ENCODE measurements at places on chromosomes 1 and 21.
A peak's percentile ranks its signal among the peaks of the same experiment; 100 is the strongest.

- DNase-seq: peak; percentile 62
These were observed 56.4 kb downstream of the TRABD2B start for GRCh38 chr1:47940779-47941178.

- DNase-seq: peak; percentile 47
These were observed 1510.9 kb downstream of the KCNT2 start for GRCh38 chr1:195097316-195097715.

DNA sequence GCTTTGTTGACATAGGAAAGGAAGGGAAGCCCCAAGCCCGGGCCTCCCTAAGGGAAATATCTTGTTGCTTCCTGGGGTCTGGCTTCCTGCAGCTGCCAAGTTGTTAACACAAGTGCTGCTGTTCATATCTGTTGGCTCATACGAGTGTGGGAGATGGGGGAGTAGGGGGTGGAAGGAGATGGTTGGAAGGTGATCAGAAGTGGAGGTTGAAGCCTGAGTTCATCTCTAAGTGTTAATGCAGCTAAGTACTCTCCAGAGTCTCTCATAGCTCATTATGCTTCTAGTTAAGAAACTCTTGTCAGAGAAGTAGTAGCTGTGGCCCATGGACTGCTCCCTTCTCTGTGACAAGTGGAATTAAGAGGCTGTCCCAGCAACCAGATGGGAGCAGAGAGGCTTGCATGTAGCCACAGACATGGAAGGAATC lies 319.2 kb upstream of the SPAG17 start:
- no peak for DNase-seq

GRCh38 chr1:67060811-67061218 lies 6.9 kb upstream of the SLC35D1 start:
- peak; percentile 84 for DNase-seq

DNA sequence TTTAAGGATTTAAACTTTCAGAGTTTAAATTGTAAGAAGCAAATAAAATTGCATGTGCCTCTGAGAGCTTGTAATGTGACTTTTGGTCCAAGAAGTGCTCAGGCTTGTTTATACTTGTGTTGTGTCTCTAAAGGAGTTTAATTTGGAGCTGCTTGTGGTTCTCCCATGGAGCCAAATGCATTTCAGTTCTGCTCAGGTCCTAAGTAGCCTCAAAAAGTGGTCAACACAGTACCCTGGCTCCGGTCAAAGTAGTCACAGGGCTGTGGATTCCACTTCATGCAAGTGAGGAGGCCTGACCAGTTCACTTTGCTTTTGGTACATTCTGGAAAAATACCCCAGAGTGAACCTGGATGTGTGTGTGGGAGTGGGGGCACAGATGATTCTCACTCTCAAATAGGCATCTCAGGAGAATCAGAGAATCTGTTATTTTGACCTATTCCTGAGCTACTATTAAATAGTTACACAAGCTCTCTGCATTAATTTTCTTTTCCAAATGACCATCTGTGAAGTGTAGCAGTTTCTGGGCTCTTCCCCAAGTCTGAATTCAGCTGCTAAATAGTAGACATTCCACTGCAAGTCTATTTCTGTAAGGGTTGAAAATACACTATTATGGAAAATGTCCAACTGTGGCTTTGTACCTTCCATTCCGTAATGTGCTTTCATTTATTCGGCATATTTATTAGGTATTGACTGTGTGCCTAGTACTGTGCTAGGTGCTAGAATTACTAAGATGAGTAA lies 31.7 kb upstream of the AGO1 start:
- no peak for DNase-seq

- no peak for DNase-seq
These were observed 16.2 kb downstream of the TRAPPC10 start for GRCh38 chr21:44028287-44028659.

DNA sequence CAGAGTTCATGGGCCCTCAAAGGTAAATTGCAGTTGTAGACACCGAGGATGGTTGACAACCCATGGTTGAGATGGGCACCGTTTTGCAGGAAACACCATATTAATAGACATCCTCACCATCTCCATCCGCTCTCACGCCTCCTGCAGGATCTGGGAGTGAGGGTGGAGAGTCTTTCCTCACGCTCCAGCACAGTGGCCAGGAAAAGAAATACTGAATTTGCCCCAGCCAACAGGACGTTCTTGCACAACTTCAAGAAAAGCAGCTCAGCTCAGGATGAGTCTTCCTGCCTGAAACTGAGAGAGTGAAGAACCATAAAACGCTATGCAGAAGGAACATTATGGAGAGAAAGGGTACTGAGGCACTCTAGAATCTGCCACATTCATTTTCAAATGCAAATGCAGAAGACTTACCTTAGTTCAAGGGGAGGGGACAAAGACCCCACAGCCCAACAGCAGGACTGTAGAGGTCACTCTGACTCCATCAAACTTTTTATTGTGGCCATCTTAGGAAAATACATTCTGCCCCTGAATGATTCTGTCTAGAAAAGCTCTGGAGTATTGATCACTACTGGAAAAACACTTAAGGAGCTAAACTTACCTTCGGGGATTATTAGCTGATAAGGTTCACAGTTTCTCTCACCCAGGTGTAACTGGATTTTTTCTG lies 9.3 kb downstream of the SLAMF8 start:
- DNase-seq: no peak

GRCh38 chr1:184393962-184394361 lies 7.1 kb downstream of the C1orf21 start:
- DNase-seq: no peak

DNA sequence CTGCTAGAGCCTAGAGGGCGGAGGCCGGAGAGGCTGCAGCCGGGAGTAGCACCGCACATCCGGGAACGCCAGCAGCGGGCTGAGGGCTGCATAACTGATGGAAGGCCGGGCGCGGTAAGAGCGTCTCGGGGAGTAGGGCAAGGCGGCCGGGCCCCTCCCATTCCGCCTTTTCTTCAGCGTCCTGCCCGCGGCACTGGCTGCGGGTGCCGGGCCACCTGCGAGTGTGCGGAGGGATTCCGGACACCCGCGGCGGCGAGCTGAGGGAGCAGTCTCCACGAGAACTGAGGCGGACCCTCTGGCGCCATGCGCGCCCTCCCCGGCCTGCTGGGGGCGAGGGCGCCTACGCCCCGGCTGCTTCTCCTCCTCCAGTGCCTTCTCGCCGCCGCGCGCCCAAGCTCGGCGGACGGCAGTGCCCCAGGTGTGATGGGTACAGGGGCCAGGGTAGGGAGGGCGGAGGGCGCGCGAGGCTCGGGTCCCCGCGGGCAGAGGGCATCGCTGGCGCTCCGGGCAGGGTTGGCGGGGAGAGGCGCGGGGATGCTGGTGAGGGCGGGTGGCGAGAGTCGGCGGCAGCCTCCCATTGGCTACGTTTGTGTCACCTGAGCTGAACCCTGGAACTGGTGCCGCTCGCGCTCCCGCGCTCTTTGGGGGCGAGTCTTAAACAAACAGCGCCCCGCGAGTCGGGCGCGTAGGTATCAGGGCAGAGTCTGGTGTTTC lies 334.4 kb downstream of the SRGAP2C start:
- no peak for DNase-seq

DNA sequence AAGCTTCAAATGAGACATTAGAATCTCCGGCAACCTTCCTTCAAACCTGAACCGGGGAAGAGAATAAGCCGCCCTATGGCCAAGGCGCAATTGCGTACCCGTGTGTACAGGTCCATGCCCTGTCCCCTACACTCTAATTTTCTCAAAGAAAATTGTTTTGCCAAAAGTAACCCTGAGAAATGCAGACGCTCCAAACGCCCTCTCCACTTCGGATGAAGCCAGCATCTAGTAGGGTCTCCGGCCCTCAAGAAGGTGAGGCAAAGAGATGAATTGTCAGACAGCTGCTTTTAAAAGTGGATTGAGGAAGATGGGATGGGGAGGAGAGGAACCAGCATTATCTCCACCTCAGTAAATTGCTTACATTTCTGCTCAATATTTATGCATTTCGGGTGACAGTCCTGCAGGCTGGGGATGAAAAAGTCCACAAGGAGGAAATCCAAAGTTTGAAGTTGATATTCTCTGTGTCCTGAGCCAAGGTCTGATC lies 630 bp upstream of the LHX9 start:
- no peak for DNase-seq

DNA sequence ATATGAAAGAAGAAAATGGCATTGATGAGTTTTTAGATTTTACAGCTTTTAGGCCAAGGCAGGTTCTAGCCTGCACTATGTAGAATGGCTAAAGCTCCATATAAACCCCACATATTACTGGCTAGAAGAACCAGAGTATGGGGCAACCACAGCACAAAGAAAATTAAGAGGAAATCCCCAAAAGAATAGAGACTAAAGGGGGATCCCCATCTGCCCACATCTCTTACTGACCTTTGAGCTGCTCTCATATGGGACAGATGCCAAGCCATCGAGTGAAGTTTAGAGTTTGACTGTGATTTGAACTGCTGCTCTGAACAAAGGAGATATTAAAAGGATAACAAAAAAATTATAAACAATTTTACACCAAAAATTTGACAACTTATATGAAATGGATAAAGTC lies 102.2 kb upstream of the HAO2 start:
- DNase-seq: no peak

DNA sequence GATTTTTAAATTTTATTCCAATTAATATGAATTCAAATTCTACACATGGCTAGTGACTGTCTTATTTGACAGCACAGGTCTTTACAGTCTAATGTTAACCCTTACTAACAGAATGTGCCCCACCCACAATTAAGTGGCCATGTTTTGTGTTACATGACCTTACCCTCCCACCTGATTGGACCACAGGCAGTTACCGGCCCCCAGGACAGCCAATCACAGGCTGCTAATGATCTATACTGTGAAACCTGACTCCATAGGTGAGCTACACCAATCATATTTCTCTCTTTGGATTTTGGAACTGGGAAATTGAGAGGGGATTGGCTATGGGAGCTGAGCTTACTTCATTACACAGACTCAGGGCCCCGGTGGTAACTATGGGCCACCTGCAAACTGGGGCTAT lies 27.5 kb downstream of the ZP4 start:
- DNase-seq: no peak

DNA sequence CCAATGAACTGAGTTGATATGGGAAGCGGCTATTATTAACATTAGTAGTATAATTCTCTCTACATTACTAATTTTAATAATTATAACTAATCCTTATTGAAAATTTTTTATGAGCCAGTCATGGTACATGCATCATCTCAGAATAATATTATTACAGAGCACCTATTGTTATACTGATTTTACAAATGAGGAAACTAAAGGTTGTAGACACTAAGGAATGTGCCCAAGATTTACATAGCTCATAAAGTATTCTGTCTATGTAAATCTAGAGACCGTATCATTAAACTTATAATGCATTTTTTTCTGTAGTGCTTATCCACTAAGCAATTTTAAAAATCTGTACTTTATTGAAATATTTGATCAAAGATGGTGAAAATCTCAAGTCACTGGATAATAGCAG lies 825.9 kb downstream of the PLA2G4A start:
- DNase-seq: no peak

- DNase-seq: peak; percentile 55
These were observed 14.8 kb upstream of the ZNF669 start for GRCh38 chr1:247118946-247119446.

- no peak for DNase-seq
These were observed 26.5 kb upstream of the PLXNA2 start for GRCh38 chr1:208270651-208271141.

DNA sequence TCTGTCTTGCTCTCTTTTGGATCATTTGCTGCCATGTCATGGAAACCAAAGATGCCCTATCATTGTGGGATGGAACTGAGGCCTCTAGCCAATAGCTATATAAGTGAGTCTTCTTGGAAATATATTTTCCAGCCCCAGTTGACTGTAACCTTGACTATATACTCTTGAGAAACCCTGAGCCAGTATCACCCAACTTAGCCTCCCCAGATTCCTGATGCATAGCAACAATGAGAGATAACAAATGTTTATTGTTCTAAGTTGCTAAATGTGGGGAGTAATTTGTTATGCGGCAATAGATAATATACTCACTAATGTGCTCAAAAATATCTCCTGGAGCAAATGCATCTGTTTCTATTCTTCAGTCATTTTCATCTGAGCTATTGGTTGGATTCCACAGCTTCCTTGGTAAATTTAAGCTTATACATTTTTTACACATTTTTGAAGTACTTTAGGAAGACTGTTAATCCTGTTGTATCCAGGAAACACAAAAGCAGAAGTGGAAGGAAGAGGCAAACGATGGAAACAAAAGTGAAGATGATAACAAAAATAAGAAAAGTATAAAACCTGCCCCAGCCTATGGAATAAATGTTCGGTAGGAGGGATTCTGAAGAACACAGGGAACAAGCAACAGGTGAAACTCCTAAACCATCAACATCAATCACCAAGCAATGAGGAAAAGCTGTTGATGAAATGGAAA lies 6.3 kb upstream of the SRRM1 start:
- DNase-seq: no peak

GRCh38 chr1:153535242-153536011 lies at the start of gene S100A6:
Gene S100A6 (minus strand): TSS chr1:153535991. CDS start chr1:153535339, 652 bp downstream.
- DNase-seq: no peak

DNA sequence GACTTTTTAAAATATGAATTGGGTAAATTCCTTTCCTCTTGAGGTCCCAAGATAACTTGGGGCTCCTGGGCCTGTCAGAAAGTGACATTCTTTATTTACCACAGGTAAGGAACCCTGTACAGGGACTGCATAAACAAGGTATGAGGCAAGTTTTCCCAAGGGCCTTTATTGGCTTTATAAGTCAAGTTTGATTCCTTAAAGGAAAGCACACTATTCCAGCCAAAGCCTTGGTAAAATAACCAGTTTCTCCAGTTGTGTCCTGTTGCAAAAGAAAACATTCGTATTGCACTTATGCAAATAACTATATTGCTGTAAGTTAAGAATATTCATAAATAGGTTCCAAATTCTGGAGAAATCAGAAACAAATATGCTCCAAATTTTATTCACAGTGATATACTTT lies 21.9 kb upstream of the METTL18 start:
- DNase-seq: no peak

DNA sequence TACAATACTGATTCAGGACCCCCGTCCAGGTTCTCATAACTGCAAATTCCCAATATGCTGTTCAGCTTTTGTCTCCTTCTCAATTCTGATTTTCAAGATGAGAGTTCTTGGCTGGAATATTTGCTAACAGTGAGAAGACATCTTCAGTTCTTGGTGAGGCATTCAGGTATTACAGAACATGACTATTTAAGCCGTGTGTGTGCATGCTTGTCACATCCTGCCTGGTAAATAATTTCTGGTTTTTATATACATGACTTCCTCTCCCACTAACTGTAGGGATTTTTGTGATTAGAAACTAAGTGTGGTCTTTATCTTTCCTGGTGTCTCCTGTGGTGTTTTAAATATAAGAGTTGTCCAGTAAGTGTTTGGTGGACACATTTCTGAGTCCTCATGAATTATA lies 10.2 kb upstream of the SLC19A2 start:
- DNase-seq: no peak

GRCh38 chr1:1038694-1039093 lies 18.8 kb downstream of the AGRN start:
- no peak for DNase-seq

GRCh38 chr1:6691507-6691906 lies 10.1 kb downstream of the DNAJC11 start:
- DNase-seq: no peak

GRCh38 chr1:157113106-157113505 lies 13.5 kb upstream of the ETV3L start:
- no peak for DNase-seq

- no peak for DNase-seq
These were observed 56.3 kb downstream of the PRPF38A start for GRCh38 chr1:52460694-52461093.

GRCh38 chr1:203103829-203104495 lies 18.1 kb upstream of the MYOG start:
- DNase-seq: no peak

All from urothelium cell line (cell line).